RCC 7860 (cell line): ENCODE measurements at places on chromosomes 2 and 18.

GRCh38 chr2:32496662-32497061 is 131.2 kb upstream of the TTC27 start:
- no peak for DNase-seq

DNA sequence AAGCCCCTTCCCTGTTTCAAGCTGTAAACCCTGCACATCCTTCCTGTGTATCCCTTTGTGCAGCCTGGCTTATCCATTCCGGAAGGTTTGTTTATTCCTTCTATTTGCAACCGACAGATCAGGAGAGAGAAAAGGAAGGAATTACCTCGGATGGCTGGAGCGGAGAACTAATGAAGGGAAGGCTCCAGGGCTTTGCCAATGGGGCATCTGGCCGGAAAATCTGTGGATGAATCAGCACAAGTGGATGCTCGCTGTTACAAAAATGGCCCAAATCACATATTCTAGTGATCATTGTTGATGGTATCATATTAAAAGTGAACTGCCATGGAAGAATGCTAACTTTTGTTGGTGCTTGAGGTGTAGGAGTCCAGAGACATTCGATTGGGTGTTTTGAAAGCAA is 97.1 kb downstream of the AQP4 start:
- no peak for DNase-seq

- DNase-seq, result no peak
Measured at GRCh38 chr2:17520761-17521160, 2.5 kb upstream of the RAD51AP2 start.

- no peak for DNase-seq
Measured at GRCh38 chr2:66714610-66715009, 279.7 kb downstream of the MEIS1 start.

GRCh38 chr2:18368008-18368407 is 192.4 kb downstream of the RDH14 start:
- no peak for DNase-seq

DNA sequence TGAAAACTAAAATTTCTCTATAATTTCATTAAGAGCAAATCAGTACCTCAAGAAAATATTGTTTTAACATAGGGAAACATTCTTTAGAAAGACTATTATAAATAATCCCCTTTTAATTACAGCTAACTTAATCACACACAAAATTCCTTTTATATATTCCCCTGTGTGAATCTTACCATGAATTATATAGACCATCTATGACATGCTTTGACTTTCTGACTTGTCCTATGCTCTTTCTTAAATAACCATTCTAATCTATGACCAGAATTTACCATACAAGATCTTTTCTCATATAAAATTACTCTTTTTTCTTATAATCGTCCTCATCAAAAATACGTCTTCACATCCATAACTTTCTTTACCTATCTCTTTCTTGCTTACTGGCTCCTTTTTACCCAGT is 824.2 kb upstream of the FAM98A start:
- DNase-seq, result no peak

- DNase-seq, result no peak
Measured at GRCh38 chr2:150267651-150268415, 219.6 kb downstream of the RND3 start.

DNA sequence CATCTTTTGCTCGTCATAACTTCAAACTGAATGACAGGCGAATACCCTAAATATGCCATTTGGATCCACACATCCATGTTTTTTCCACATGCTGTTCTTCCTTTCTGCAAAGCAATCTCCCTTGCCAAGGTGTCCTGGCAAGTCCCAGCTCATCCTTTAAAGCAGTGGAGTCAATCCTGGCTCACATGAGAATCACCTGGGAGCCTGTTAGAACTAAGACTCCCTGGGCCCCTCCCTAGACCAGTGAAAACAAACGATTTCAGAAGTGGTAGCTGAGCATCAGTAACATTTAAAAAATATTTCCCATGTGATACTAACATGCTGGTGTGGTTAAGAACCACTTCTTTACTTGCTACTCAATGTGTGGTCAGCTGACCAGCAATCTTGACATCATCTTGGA is 50.6 kb upstream of the PARD3B start:
- no peak for DNase-seq

DNA sequence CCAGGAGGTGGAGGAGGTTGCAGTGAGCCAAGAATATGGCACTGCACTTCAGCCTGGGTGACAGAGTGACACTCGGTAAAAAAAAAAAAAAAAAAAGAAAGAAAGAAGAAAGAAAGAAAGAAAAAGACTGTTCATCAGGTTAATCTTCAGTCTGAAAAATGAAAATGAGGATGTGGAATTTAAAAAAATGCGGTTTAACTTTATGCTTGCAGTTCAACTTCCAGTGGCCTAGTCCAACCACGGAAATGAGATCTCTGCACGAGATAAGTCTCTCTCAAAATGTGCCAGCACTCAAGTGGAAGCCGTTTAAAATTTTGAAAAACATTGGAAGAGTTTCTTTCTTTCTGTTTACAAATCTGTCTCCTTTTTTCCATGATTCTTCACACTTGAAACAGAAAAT is 112.1 kb downstream of the DOCK10 start:
- DNase-seq, result no peak

DNA sequence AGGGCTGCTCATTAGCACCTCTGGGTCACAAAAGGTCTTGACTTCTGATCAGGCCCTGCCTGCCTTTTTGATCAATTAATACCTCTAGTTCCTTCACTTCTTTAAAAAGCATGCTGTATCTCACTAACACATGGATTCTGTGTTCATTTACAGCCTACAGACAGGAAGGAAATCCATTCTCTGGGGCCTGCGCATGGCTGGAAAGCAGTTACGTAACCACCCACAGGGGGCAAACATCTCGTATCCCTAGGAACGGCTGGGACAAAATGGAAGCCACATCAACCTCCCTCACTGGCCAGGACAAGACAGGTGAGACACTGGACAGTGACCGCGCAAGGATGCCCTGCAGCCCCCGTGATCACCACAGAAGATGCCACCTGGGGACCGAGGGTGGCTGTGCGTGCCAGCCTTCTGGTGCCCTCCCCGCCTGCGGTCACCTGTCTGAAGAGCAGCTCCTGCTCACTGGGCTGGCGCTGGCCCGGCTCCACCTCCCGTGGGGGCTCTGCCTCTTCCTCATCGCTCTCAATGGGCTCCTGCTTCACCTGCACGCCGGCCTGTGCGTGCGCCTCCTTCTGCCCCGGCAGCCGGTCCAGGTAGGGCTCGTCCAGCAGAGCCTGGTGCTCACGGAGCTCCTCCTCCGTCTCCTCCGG is 266.9 kb downstream of the TWIST2 start:
- DNase-seq, result no peak

DNA sequence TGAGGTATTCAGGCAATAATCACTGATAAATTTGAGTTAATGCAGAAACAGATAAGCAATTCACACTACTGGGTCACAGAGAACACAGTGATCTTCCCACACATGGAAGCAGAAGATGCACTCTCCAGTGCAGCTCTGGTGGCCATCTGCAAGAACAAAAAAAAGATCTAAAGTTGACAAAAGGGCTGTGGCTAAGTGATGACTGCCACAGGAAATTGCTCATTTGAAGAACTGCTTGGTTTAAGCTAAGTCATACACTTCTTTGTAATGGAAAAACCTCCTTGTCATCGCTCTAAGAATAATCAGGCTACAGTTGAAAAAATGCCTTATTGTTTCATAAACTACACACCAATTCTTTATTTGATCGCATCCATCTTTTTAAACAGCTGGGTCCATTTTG is 115.1 kb downstream of the DTNB start:
- DNase-seq, result peak; percentile 42

GRCh38 chr18:34913837-34914661 is 127.2 kb upstream of the MAPRE2 start:
- no peak for DNase-seq

- DNase-seq, result no peak
Measured at GRCh38 chr18:46296656-46297055, 192.5 kb downstream of the HAUS1 start.

DNA sequence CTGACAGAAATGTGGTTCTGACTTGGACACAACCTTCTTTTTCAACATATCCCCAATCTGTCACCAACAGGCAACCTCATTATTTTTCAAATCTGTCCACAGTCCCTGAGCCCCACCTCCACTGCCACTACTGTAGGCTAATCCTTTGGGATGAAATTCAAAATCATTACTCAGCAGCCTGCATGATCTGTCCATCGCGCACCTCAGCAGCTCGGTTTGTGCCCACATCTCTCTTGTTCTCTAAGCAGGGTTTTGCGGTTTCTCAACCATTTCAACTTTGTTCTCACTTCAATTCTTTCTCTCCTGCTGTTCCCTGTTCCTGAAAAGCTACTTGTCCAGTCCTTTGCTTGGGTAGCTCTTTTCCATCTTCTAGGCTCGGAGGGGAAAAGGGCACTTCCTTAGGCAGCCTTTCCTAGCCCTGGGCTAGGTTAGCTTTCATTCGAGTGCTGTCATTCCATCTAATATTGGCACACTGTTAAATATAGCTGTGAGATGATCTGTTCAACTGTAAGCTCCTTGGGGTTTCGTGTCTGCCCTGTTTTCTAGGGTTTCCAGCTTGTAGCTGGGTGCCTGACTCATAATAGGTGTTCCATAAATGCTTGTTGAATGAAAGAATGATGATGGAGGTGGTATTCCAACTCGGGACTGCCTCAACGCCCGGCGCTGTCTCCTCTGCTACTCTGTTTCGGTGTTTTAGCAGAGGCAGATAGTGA is 653 bp upstream of the ANKAR start:
- no peak for DNase-seq

DNA sequence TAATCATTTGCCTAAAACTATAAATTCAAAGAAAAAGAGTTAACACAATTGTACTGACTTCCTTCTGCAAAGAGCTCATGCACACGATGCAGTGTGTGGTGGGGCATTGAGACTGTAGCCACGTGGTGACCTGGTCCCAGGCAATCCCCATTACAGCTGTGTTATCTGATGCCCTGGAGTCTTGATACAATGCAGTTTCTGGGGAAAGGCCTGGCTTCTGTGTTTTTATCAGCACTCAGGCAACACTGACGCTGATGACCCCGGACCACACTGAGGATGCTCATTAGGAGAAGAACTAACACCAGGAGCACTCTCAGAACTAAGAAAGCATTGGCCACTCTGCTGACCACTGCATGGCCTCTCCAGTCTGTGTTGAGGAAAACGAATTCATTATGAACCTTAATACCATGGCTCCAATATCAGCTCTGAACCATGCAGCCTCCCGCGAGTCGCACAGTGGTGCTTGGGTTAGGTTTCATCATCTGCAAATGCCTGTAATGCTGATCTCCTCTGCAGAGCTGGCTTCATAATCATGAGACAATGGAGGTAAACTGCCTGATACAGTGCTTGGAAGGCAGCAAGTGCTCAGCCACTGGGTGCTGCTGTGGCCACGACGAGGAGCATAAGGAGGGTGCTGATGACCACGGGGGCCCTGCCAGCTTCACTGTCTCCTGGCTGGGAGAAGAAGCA is 218.5 kb downstream of the MYT1L start:
- no peak for DNase-seq

DNA sequence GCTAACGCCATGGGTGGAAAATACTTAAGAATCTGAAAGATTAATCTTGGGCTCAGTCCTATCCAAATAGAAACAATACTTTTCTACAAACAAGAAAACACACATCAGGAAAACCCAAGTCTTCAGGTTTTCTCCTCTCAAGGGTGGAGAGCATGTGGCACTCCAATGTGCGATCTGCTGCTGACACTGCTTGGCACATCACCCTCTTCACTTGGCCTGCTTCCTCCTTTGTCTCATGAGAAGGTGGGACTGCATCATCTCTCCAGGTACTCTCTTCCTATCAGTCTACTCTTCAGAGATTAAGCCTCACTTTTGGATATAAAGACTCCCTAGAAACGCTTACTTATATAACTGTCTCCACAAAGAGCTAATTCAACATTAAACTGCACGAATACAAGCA is 26.4 kb downstream of the HDLBP start:
- DNase-seq, result no peak

DNA sequence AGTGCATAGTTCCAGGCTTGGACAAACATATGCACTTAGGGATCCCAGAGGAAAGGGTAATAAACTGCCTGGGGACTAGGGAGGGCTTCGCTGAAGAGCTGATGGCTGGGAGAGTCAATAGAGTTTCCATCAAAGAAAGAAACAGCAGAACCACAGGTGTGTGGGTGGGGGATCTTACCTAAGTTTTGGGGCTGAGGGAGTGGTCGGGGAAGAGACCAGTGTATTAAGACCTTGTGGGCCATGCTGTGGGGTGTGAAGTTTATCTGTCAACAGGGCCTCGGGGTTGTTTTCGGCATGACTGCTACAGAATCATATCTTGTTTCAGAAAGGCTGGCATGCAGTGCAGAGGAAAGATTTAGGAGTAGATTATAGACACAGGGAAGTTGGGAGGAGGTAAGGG is 31.2 kb upstream of the GTF2A1L start:
- DNase-seq, result no peak

GRCh38 chr2:8546612-8547283 is 135.1 kb upstream of the ID2 start:
- no peak for DNase-seq
